Stimulated activated CD4-positive, alpha-beta T cell treated with anti-CD3 and anti-CD28 coated beads, TNF-alpha, amount 100 ng/mL, for 1 hour (primary cell): ENCODE measurements at places on chromosomes 11 and 22.

GRCh38 chr11:112437096-112437495, 176.4 kb upstream of the PLET1 start:
- DNase-seq: no peak

GRCh38 chr11:46331282-46331984, 15.8 kb upstream of the DGKZ start:
- DNase-seq: no peak

- no peak for DNase-seq
Measured at GRCh38 chr11:48141475-48142122, 75.0 kb upstream of the OR4B1 start.

- DNase-seq: no peak
Measured at GRCh38 chr22:33806191-33806590, 114.1 kb downstream of the LARGE1 start.

DNA sequence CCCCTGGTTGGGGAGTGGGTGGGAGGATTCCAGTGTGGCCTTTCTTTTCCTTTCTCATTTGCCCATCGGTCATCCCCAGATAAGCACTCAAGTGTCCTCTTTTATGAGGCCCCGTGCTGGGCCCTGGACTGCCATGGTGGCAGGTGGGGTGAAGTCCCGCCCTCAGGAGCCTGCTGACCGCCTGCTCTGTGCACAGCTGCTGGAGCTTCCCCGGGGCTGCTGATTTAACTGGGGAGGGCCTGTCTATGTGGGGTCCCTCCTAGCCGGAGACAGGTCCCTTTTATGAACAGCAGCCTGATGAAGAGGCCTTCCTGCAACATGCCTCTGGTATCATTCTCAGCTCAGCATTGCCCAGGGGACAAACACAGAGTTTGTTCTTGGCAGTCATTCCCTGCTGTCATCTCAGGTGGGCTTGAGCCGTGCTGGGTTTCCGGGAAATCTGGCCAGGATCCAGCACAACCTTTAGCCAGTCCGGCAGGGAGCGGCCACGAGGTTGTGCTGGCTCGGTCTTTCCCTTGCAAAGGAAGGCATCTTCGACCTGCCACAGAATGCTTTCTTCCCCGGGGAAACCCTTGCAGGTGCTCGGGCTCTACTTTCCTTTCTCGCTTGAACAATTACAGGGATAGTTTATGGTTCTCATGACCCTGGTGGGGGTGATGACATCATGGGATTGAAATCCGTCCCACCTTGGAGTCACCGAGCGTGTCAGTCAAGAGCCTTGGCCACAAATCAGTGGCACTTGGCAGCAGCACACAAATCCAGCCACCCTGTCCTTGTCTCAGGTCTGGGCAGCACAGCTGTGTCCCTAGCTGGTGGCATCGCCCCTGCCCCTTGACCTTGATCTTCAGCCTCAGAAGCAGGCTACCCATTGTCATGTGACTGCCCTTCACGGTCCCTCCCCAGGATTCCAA, 20.1 kb downstream of the ST14 start:
- no peak for DNase-seq

- no peak for DNase-seq
Measured at GRCh38 chr11:46249103-46249937, 28.1 kb upstream of the CREB3L1 start.

DNA sequence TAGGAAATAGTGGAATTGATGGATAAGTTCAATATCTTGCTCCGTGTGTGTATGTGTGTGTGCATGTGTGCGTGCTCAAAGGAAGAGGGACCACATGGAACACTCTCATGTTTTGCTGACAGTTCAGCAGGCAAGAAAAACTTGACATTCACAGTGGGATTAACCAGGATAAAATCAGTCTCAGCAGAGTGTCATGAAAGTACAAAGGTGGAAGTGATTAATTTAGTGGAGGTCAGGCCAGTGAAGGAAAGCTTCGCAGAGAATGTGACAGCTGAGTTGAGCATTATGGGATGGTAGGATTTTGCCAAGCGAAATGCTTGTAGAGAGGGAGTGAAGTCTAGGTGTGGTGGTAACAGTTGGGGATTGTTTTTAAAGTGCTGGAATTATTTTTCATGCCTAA, 15.7 kb upstream of the FBXO3 start:
- DNase-seq: no peak

GRCh38 chr22:48490500-48491411, 1336.9 kb downstream of the BRD1 start:
- DNase-seq: no peak
